ENCODE measurements at places on chromosomes 3 and 15.
A peak's percentile ranks its signal among the peaks of the same experiment; 100 is the strongest.

DNA sequence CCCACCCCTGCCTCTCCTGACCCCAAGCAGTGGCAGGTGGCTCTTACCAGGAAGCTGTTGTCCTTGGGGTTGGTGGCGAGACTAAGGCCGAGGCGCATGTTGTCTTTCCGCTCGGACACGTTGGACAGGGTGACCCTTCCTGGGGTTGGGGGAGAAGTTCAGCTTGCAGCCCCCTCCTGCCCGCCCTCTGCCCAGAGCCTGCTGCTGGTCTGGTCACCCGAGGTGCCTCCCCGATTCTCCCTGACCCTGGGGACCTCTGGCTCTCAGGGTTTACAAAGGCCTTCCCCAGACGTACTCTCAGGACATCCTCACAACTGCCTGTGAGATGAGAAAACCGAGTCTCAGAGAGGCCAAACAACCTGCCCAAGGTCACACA is 67.3 kb downstream of the ITGA11 start:
- DNase-seq, result no peak

- DNase-seq, result no peak
Observed at GRCh38 chr3:159080821-159081220, 279.0 kb downstream of the MFSD1 start.

DNA sequence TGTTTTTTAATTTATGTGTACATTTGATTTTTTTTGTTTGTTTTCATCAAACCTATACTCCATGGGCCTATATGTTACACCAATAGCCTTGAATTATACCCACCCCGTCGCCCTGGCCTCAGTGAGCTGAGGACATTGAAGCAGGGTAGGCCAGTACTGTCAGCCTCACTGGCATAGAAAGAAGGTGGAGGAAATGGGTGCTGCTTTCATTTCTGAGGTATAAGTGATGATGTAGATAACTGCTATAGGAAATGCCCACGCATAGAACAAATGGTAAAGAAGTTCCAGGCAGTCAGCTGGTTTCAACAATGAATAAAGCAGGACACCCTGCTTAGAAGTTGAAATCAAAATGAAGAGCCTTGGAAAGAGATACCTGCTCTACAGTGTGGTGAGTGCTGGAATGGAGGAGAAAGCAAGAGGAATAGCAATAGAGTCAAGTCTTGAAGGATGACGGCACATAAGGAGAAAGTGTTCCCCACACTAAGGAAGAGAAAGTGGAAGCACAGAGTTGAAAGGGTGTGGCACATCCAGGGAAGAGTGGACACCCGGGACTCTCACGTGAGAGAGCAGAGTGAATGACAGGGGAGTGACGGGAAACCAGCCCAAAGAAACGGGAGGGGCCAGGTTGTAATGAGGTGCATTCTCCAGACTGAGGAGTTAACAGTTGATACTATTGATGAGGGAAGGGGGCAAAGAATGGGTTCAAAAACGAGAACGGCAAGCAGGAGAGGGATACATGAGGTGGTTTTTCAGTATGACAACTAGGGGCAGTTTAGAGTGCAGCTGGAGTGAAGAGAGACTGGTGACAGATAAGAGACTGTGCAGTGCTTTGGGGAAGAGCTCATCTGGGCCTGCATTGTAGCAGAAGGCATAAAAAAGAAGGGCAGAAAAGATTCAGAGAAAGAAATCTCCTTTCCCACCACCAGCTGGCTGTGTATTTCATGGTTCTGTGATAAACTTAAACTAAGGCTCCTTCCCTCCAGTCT is 70.5 kb downstream of the KLHL25 start:
- DNase-seq, result no peak

DNA sequence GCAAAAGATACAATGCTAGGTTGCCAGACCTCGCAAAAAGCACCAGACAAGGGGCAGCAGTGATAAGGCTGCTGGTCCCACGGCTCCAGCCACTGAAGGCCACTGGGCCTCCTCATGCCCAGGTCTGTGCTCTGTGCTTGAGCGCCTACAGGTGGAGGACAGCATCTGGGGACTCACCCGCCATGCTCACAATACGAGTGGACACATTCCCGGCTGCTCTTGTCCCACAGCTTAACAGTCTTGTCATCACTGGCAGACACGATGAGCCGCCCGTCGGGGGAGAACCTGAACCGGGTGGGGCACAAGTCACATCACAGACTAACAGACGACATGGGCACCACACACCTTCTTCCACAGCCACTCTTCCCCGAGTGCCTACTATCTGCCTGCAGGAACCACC is 7.4 kb downstream of the POC1A start:
- DNase-seq, result no peak

GRCh38 chr3:134205451-134205850 is 45.2 kb downstream of the RYK start:
- DNase-seq, result no peak

DNA sequence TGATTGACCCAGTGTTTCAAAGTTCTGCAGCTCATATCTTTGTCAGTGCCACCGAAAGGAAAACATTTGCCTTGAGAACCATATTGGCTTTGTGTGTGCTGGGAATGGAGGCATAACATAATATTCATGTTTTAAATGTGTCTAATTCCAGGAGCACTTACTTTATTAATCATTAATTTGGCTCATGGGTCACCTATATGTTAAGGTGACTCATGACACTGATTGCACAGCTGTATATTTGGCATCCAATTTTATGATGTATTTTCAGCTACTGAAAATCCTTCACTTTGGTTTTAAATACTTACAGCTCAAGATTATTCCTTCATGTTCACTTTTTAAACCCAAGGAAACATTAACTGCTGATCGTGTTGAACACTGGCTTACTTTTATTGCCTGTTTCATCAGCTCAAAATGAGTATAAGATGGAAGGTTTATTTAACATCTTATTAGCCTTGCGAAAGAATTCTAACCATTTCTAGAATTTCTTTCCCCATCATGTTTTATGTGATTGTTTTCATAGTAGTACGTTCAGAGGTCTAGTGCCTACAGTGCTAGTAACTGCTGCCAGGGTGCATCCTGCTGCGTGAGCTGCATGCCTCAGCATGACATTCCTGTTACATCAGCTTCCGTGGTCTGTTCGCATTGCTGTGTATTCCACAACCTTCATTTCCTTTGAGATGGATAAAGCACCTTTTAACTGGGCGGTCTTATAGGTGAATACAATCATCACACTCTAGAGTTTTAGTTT is 63.7 kb downstream of the LRCH3 start:
- DNase-seq, result no peak

GRCh38 chr15:91104111-91104510 is 4.1 kb downstream of the SV2B start:
- DNase-seq, result no peak

DNA sequence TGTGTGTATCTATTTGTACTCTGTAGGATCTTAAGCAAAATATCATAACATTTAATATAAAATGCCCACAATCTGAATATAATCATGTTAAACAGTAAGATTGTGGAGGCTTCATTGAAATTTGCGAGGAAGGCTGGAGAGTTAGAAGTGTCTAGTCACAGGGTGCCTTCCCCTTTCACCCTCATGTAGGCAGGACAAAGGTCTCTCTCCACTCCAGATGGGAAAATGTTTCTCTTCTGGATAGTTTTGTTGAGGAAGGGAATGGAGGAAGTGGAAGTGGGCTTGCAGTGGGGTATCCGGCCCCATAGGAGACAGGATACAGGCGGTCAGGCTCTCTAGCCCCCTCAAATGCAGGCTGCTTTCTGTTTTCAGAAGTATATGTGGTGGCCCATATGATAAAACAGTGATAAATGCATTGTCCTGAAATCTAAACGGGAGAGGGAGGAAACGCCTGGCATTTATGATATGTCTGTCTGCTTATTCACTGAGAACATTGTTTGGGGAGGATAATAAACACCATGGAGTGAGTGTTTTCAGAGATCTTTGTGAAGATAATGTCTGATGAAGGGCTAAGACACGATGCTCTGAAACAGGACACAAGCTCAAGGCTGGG is 13.3 kb upstream of the MYZAP start:
- no peak for DNase-seq

DNA sequence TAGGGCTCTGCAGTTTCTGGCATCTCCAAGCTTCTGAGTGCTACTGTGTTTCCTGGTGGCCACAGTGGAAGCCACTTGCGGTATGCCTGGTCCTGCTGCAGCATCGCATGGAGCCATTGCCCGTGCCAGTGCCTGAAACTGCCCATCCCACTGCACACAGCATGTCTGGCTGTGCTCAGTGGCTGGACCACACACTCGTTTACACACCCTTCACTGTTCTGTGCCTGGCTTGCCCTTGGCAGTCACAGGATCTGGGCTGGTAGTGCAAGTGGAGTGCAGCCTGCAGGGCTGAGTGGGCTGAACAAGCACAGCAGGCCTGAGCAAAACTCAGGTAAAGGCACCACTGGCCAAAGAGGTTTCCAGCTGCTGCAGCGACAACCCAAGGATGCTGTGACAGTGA is 600.0 kb downstream of the SI start:
- no peak for DNase-seq

- DNase-seq, result no peak
Observed at GRCh38 chr3:4739289-4740236, 239.7 kb upstream of the BHLHE40 start.

- DNase-seq, result no peak
Observed at GRCh38 chr3:32469151-32469874, 33.3 kb downstream of the CMTM6 start.

DNA sequence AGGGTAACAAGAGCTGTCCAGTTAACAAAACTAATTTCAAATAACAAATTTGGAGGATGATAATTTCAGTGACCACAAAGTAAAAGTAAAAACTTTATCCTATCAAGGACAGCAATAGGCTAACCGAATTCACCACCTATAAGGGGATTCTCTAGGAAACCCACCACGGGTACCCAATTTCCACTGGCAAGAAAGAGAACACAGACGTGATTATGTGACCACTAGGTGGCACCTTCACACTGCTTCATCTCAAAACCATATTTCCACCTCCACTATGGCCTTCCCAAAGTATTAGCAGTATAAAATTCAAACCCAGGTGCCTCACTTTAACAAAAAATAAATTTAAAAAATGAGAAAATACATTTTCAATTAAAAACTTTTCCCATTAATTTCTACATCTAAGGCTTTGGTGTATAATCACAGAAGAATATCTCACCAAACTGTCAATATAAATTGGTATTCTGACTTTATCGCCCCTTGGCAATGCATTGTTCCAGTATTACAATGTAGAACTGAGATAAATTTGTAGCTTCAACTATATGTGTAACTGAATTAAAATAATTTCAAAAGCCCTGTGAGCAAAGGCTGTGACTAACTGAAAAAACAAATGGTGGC is 96.5 kb downstream of the FSIP1 start:
- DNase-seq, result peak; percentile 52

DNA sequence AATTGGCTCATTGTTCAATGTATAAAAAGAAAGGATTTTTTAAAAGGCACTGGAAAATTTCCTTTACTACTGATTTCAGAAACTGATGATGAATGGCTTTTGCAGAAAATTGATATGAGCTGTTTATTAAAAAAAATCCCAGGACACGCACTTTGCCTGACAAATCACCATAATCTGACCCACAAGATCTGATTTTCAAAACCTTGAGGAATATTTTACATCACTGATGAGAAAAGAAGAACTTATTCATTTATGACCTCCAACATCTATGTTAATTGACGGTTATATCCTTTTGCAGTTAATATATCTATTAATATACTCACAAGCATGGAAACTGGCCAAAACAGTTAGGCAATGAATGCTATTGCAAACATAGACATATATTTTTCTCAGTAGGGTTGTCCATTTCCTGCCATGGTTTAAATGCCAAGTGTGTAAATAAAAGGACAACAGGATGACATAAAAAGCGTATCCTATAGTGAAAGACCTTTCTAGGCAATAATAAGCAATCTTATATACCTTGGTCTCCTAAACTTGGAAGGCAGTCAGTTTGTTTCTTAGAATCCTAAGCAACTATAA is 109.7 kb upstream of the SLC7A14 start:
- no peak for DNase-seq

GRCh38 chr3:48301800-48302166 is 31.7 kb downstream of the SPINK8 start:
- DNase-seq, result no peak

DNA sequence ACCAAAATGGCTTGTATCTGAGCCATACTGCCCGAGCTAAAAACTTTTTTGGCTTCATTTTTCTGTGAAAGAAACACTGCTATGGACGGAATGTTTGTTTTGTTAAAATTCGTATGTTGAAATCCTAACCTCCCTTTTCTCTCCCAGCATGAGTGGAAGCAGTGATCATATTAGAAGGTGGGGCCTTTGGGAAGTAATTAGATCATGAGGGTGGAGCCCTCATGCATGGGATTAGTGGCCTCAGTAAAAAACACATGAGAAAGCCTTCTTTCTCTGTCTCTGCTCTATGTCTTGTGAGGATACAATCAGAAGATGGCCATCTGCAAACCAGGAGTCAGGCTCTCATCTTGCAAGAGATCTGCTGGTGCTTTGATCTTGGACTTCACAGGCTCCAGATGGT is 7.4 kb upstream of the FNDC3B start:
- DNase-seq, result no peak

DNA sequence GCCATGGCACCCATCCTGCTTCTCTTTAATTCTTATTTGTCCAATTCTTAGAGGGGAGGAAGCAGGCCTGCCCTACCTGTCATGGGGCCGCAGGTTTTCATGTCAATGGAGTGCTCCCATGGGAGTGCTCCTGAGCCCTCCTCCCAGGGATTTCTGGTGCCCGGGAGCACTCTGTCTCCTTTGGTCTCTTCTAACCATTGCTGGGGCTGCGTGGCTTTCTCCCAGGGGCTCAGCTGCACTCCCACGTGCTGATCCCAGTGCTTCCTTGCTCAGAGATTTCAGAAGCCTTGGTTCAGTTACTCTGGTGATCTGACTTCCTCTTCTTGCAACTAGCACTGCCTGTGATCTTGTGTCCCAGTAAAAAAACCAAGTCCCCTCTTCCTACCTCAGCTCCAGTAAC is 68.0 kb upstream of the ARL8B start:
- no peak for DNase-seq

- no peak for DNase-seq
Observed at GRCh38 chr3:53191836-53192480, 30.9 kb downstream of the PRKCD start.

Data from left renal cortex interstitium (tissue), 4 donors.